DMS153 (cell line): ENCODE measurements at places on chromosomes 1 and 21.
A peak's percentile ranks its signal among the peaks of the same experiment; 100 is the strongest.

- peak; percentile 81 for DNase-seq
Observed at GRCh38 chr1:230277201-230278025, 148.7 kb downstream of the PGBD5 start.

GRCh38 chr1:183313063-183313462 lies 105.1 kb downstream of the NMNAT2 start:
- no peak for DNase-seq

DNA sequence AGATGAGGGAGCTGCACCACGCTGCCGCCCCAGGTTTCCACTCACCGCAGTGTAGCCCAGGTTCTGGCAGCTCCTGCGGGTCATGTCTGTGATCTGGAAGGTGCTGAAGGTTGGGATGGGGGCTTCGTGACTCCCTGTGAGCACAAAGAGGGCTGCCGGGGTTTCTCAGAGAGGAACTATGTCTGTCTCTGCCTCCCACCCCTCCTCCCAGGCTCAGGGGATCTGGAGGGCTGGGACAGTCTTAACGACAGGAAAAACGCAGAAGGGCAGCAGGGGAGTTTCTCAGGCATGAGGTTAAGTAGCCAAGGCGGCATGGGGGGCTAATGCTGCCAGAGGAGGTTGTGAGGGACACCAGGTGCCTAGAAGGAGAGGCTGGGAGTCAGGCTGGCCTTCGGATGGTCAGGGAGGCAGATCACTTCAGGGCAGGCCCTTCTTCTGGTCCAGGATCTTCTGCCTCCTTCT lies 656 bp downstream of the SH2D2A start:
- no peak for DNase-seq

DNA sequence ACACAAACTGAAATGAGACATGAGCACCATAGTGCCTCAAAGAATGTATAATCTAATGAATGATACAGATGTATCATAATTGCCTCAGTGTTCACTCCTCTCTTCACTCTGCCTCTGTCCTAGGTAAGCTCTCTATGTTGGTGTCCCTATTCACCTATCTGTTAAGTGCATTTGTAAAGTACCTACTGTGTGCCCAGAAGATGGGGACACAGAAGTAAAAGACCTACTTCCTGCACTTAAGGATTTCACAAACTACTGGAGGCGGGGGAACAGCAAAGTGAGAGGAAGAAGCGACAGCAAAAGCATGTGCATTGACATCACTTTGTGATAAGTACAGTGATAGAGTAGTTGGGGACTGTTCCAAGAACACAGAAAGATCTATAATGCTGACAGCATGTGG lies 18.1 kb downstream of the RD3 start:
- DNase-seq = no peak

GRCh38 chr1:193070942-193071341 lies 11.5 kb downstream of the RO60 start:
- peak; percentile 16 for DNase-seq

GRCh38 chr1:14265495-14265894 lies 333.0 kb upstream of the KAZN start:
- no peak for DNase-seq

DNA sequence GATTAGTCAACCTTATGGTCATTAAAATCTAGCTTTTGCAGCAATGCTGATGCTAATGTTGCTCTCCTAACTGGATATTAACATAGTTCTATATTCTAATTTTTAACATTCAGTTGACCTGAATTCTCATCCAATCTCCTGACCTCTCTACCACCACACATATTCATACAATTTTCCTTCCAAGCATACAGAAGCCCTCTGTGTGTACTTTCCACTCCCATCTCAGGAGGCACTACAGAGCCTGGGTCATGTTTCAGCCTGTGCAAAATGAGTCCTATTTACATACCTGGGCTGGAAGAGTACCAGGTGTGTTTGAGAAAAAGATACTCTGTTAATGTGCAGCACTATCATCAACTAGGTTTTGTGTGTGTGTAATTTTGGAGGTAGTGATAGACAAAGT lies 486.3 kb downstream of the NEGR1 start:
- peak; percentile 72 for DNase-seq

- DNase-seq = no peak
Observed at GRCh38 chr1:40567825-40568224, 36.4 kb downstream of the ZNF684 start.

DNA sequence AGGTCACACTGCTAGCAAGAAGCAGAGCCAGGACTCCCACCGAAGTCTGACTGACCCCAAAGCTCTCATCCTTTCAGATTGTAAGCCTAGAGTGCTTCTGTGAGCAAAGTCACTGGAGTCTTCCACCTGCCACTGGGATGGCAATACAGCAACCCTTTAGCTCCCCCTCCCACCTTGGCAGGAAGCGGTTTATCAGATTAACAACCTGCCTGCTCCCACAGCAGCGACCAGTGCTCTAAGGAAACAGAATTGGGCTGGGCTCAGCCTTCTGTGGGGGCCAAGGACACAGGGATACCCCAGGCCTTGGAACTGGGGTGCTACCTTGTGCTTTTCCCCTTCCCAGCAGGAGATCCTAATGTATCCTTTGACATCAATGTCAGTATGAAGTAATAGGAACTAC lies 76.0 kb downstream of the GFI1 start:
- DNase-seq = no peak

GRCh38 chr1:207361029-207361428 lies 39.6 kb downstream of the CD55 start:
- DNase-seq = no peak

DNA sequence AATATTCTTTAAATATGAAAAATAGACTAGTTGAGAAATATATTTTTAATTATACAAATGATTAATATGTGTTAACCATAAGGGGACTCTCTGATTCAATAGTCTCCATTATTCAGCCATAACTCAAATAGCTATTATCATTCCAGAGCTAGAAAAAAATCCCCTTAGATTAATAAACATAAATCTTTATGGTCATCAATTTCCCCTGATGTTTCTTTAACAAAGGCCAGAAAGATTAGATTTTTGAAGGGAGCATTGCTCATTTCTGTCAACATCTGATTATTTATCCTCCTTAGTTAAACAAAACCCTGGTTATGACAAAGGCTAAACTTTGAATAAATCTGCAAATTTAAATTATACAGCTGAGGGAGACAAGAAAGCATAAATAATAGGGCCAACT lies 215.7 kb downstream of the PLA2G4A start:
- no peak for DNase-seq

DNA sequence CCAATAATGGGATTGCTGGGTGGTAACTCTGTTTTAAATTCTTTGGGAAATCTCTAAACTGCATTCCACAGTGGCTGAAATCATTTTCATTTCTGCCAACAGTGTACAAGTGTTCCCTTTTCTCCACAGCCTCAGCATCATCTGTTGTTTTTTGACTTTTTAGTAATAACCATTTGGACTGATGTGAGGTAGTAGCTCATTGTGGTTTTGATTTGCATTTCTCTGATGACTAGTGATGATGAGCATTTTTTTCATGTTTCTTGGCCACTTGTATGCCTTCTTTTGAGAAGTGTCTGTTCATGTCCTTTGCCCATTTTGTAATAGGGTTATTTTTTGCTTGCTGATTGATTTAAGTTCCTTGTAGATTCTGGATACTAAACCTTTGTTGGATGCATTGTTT lies 131.9 kb upstream of the B3GALT2 start:
- no peak for DNase-seq

- no peak for DNase-seq
Observed at GRCh38 chr21:39142972-39143371, 40.3 kb downstream of the PSMG1 start.

- DNase-seq = no peak
Observed at GRCh38 chr1:194870860-194871259, 1684.4 kb upstream of the B3GALT2 start.

DNA sequence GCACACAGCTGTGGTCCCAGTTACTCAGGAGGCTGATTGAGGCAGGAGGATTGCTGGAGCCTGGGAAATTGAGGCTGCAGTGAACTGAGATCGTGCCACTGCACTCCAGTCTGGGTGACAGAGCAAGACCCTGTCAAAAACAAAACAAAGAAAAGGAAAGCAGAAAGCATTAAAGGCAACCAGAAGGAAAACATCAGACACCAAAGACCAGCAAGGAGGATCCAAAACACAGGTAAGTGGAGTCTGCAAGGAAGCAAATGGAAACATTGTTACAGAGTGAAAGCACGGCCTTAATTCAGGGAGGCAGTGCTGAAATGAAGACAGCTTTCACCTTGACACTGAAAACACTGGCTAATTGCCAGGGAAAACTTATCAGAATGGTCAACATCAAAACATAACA lies 40.8 kb downstream of the CFAP74 start:
- DNase-seq = no peak

DNA sequence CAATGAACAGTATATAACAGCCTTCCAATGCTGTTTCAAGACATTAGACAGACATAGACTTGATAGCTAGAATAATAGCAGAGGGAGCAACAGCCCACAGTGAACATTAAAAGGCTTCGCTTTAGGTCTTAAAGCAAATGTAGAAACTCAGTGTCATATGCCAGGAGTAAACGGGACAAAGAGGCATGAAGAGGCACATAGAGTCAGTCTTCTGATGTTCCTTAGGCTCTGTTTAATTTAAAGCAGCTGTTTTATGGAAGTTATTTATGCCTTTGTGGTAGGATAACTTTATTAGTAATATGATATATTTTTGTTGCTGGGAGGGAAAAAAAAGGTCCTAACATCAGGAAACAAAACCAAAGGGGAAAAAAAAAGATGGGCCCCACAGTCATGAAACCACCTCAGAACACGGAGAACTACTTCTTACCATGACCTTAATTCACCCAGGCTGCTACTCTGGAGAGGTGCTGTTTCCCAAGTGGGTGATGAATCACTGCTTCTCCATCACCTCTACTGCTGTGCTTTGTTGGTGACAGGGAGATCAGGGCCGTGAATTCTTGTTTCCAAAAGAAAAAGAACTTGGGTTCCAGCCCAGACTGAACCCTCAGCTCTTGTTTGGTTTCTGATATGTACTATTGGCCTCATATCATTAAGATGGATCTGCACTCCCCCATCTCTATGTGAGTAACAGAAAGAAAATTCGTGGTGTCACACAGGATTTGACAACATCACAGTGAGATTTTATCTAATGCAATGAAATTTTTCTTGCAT lies 616.9 kb downstream of the KIF26B start:
- no peak for DNase-seq

DNA sequence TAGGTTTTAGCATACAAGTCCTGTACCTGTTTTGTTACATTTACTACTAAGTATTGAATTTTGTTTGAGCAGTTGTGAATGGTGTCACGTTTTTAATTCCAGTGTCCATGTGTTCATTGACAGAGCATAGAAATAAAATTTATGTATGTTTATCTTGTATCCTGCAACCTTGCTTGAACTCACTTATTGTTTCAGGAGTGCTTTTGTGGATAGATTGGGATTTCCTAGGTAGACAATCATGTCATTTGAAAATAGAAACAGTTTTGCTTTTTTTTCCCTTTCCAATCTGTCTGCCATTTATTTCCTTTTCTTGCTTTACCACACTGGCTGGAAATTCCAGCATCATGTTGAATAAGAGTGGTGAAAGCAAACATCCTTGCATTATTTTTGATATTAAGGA lies 15.0 kb upstream of the ABCG1 start:
- DNase-seq = no peak

GRCh38 chr21:17785403-17785788 lies 33.8 kb downstream of the C21orf91 start:
- no peak for DNase-seq

DNA sequence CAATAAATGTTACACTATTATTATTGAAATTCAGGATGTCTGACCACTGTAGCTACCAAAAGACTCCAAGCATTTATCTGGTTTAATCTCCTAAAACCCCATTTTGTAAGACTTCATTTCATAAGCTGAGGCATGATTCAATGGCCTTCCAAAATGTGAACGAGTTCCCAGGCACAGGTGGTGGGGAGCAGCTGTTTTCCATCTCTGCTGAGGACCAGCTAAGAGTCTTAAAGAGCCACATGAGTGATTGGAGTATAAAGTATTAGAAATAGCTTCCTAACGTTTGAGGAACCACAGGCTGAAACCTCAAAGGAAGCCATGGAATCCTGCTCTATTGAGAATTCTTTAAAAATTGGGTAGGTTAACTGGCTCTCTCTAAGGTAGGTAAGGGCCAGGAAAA lies 44.9 kb downstream of the SEC16B start:
- no peak for DNase-seq

- no peak for DNase-seq
Observed at GRCh38 chr1:27531959-27532685, 42.2 kb upstream of the WASF2 start.

GRCh38 chr21:28834335-28835238 lies 158.1 kb downstream of the LTN1 start:
- DNase-seq = no peak

- DNase-seq = no peak
Observed at GRCh38 chr1:219883400-219884332, 44.7 kb downstream of the SLC30A10 start.

- no peak for DNase-seq
Observed at GRCh38 chr1:205258261-205258691, 30.5 kb downstream of the TMCC2 start.

- DNase-seq = no peak
Observed at GRCh38 chr1:5875345-5875910, 116.8 kb downstream of the NPHP4 start.

DNA sequence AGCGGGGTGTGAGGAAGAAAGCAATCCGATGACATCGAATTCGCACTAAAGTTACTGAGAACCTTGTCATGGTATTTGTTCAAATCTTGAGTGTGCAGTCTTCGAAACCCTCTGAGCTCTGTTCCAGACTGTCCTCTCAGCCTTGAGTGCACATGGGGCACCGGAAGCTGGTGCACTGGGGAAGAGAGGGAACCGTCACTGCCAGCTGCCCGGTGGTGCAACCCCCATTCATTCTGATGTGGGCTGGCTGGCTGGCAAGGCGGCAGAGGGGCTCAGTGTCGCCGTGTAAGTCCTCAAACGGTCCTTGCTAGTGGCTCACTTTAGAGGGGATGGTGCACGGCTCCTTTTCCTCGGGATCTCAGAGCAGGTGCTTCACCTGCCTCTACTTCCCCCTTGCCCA lies 137.4 kb downstream of the KIF26B start:
- no peak for DNase-seq

GRCh38 chr1:165068741-165069140 lies 287.8 kb downstream of the LMX1A start:
- DNase-seq = peak; percentile 89

GRCh38 chr1:99751877-99752504 lies 14.4 kb downstream of the FRRS1 start:
- DNase-seq = no peak

- DNase-seq = no peak
Observed at GRCh38 chr1:6066680-6067079, 21.0 kb downstream of the KCNAB2 start.

DNA sequence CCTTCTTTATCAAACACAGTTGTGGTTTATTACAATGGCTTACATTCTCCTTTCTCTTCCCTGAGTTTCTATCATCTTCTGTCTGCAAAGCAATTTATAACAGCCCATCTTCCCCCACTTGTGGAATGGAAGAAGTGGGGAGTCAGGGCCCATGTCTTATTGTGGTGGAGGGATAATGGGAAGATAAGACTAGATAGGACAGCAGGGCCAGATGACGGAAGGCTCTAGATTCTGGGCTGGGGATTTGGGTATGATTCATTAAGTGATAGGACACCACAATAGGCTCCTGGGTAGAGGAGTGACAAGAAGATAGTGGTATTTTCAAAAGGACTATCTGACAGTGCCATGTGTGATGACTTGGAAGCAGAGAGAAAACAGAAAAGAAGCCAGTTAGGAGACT lies 450.6 kb downstream of the TTLL7 start:
- DNase-seq = no peak

- DNase-seq = no peak
Observed at GRCh38 chr1:99818063-99818699, 32.0 kb upstream of the AGL start.

- DNase-seq = no peak
Observed at GRCh38 chr1:19606817-19607642, 37.1 kb upstream of the NBL1 start.
